T-helper 2 cell treated with Interferon-gamma antibody and Interleukin-4, amounts not matched to agents 5 μg/mL and 100 μg/mL, for 36 hours (primary cell): ENCODE measurements at places on chromosomes 7 and 10.

DNA sequence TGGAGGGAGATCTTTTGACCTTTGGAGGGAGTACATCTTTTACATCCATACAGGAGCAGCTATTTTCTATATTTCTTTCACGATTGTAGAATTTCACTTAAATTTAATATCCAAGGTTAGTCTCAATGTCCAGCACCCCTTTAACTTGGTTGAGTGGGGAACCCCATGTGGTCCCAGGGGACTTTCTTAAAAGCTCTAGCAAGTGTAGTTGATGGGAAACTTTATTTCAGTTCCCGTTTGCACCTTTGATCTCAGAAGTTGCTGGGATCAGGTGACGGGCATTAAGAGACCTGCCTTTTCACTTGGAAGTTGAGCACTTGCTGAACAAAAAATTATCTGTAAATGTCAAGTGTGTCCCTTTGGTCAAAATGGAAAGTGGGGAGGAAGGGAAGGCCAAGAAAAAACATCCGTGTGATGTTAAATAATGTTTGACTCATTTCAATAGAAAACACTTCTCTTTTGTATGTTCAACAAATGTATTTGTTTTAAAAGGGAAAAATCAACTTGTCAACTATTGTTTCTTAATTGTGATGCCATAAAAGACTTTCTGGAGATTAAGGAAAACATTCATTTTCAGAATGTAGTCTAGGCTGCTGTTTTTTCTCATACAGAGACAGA is 370.1 kb upstream of the GALNT17 start:
- DNase-seq: no peak

DNA sequence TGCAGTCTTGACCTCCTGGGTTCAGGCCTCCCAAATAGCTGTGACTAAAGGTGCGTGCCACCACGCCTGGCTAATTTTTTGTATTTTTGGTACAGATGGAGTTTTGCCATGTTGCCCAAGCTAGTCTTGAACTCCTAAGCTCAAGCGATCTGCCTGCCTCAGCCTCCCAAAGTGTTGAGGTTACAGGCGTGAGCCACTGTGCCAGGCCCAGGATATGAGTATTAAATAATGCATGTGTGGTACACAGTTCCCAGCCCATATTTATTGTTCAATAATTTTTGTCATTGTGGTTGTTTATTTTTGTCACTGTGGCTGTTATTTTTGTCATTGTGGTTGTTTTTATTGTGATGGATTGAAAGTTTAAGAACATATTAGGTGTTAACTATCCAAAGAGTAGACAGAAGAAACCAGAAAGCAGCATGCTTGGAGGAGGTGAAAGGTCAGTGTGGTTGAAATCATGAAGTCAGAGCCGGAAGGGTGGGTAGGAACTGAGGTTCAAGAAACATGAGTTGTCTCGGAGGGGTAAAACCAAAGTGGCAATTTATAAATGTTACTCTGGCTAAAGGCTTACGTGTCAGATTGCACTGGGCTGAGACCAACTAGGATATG is 45.0 kb downstream of the MRC1 start:
- no peak for DNase-seq

DNA sequence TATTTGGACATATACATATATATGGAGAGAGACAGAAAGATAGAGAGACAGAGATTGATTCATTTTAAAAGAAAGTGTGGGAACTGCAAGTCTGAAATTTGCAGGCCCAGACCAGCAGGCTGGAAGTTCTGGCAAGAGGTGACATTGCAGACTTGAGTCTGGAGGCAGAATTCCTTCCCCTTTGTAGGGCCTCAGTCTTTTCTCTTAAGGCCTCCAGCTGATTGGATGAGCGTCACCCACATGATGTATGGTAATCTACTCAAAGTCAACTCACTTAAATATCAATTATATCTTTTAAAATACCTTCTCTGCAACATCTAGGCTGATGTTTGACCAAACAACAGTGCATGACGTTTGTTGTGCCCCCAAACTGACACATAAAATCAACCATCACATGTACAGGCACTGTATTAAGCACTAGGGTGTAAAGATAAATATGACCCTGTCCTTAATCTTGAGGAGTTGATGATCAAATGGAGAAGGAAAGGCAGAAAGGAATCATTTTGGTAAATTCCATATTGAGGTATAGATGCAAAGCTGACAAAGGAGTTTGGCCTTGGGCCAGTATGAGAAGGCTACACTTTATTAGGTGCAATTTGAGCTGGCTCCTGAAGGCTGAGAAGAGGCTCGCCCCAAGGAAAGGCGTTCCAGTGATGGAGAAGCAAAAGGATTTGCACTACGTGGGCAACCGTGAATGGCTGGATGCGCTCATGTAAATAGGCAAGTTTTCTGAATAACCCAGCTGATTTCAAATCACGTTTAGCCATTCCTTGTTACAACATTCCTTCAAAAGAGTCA is 52.6 kb downstream of the BPGM start:
- DNase-seq: no peak

DNA sequence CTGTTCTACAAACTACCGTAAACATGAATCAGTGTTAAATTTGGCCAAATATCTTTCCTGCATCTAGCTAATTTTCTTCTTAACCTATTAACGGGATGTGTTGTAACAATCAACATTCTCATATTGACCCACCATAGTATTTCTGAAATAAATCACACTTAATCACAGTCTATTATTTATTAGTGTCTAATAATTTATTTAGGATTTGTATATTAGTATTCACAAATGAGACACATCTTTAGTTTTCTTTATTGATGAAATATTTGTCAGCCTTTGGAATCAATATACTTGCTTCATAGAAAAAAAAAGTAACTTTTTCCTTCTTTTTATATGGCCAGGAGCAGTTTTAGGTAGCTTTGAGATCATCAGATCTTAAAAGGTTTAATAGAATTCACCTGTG is 4.6 kb downstream of the GIMAP7 start:
- no peak for DNase-seq

- no peak for DNase-seq
Observed at GRCh38 chr7:73719806-73720169, 319 bp upstream of the STX1A start.

- DNase-seq: no peak
Observed at GRCh38 chr7:101302641-101303101, 18.9 kb downstream of the IFT22 start.

DNA sequence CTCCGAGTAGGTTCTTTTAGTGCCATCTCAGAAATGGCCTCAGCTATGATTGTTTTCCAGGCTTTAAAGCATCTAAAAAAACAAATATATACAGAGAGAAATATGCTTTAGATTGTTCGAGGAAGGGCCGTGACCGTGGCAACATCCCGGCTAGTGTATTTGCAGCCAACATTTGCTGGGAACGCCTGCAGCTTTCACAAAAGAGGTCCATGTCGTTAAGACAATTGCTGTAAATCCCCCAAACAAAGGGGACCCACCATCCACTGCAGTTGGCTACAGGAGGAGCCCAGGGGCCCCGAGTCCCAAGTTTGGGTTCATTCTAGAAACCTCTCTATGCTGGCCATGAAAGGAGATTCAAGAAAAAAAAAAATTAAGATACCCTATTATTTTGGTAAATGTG is 152.8 kb upstream of the TCF7L2 start:
- no peak for DNase-seq

GRCh38 chr10:57696641-57697040 is 571.1 kb downstream of the IPMK start:
- no peak for DNase-seq
